Astrocyte of the cerebellum (primary cell): ENCODE measurements at places on chromosomes 2 and 18.

DNA sequence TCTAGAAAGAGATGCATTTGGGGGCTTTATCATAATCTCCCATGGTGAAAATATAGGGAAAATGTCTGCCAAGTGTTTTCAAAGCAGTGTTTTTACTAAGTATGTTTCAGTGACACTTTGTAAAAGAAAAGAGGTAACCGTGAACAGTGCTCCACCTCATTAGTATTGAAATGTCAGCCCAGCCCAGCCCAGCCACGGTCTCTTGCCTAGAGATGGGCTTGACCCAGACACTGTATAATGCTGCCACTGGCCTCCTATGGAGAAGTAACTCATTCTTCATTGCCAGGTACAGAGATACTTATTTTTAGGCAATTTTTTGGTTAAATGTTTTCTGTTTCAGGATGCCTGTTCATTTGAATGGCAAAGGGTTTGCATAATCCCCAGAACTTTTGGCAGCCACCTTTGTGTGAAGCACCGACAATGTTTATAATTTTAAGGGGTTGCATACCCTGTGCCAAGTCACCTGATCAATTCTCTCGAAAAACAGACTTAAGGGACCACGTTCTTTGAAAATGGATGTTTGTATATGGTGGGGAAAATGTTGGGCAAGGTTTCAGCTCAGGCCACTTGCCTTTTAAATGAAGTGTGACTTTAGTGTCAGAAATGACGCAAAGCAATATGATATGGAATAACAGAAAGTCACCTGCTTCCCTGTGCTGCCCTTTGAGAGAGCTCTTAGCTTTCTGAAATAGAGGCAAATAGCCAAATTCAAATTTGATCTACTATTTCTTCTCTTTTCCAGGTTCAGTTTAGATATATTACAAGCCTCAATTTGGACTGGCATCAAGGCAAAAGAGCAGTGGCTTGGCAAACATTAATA is 314.5 kb upstream of the RGPD4 start:
- DNase-seq, result no peak

DNA sequence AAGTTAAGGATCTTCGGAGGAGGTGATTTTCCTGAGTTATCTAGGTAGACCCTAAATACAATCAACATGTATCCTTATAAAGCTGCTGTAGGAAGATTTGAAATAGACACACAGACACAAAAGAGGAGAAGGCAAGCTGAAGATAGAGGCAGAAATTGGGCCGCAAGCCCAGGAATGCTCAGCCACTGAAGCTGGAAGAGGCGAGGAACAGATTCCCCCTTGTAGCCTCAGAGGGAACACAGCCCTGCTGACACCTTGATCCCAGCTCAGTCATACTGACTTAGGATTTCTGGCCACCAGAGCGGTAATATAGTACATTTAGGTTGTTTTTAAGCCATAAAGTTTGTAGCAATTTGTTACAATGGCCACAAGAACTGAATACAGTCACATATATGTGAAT is 90.9 kb downstream of the ETAA1 start:
- DNase-seq, result no peak

DNA sequence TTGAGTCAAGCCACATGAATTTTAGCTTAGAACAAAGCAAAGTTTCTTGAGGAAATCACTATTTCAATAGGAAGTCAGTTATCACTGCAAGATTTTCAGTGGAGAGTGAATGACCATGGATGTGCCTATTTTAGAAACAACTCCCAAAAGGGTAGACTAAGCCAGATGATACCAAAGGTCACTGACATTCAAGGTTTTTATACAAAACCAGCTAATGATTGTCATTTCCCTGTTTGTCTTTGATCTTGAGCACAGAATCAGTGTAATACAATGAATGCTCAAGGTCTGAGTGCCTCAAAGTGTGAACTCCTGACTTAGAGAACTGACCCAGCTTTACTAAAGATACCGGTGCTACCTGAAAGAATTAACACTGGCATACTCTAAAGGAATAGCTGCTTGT is 60.5 kb downstream of the CDH2 start:
- DNase-seq, result no peak

DNA sequence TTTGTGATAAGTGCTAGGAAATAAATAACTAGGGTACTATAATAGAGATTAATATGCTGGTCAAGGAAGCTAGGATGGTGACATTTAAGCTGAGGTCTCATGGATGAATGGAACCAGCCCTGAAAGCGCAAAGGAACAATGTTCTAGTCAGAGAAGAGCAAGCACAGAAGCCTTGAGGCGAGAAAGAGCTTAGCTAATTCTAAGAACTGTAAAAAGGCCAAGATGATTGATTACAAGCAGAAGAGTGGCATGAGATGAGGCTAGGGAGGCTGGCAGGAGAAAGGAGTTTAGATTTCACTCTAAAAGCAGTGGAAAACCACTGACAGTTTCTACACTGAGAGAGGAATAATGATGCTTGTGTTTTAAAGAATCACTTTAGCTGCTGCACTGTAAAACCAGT is 3.4 kb upstream of the YIPF4 start:
- no peak for DNase-seq

DNA sequence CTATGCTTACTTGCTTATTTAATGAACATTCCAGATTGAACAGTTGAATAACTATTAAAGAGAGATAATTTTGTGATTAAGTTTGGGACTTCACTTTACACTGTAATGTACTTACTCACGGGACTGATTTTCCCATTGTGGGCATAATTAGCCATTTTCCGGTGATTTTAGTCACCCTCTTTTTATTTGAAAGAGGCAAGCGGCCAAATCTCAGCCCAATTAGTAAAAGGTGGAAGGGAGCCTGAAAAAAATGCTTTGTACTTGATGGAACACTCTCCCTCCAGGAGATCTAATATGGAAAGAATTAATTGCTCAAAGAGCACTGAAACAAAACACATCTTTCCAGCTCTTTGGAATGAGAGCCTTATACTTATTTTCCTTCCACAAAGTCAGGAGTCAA is 50.2 kb downstream of the CALCRL start:
- DNase-seq, result no peak

- no peak for DNase-seq
Measured at GRCh38 chr2:136381722-136382633, 264.0 kb upstream of the CXCR4 start.

GRCh38 chr2:186780701-186781316 is 68.2 kb downstream of the ZSWIM2 start:
- peak; percentile 16 for DNase-seq
